ENCODE measurements at places on chromosomes 12 and 14.

- DNase-seq = no peak
These were observed 1.1 kb downstream of the CCDC197 start for GRCh38 chr14:93997916-93998870.

- DNase-seq = no peak
These were observed 101.6 kb upstream of the KRAS start for GRCh38 chr12:25352083-25352918.

DNA sequence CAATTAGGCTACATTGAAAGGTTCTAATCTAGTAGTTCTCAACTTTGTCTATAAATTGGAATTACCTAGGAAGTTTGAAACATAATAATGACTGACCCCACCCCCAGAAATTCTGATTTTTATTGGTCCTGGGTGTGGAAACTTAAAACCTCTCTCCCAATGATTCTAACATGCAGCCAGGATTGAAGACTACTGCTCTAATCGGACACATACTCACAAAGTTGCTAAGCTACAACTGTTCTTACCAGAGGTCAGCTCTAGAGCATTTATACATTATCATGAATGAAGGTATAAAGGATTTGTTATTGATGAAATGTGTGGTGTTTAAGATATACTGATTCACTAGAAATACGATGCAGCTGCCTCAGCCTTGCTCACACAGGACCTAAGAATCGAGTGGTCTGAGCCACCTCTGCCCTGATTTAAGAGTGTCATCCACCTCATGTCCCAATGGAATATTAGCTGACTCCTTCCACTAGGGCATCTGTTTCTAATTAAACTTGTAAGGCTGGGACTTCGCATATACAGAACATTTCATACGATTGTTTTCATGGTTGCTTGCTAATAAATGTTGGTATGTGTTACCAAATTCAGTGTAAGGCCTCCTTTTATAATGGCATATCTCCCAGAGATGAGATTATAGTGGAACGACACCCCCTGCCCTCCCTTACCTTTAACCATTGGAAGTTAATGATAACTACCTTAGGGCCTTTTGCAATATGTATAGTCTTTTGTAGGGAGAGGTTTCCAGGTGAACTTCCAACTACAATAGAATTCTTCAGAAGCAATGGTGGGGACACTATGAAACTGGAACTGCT lies 410.8 kb upstream of the PDE3A start:
- DNase-seq = no peak

DNA sequence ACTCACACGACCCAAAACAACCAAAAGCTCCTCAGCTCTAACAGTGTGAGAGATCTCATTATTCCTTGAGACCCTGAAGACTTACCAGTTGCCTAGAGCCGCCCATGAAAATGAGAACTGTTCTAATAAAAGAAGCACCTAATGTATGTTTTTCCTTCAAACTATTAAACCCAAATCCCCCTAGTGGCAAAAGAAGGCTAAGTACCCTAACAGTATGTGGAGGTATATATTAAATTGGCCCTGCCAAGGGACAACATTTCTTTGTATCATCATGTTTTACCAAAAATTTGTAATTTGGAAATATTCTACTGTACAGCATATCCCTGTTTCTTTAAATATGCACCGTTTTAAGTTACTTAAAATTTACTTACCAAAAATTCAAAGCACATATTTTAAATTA lies 38.0 kb upstream of the PPFIA2 start:
- no peak for DNase-seq

DNA sequence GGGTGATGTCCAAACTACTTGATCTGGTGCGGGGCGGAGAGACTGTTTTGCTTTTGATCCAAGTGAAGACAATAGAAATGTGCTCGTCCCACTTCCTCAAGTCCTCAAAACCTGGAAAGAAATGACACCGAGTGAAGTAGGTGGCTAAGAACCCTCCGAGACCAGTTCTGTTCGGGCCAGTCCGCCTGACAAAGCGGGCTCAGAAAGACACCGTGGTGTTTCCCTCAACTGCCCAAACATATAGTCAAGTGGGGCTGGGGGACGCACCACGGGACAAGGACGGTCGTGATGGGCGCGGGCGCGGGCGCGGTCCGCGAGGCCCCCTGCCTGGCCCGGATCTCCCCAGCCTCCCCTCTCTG lies 1.6 kb downstream of the PHLDA1 start:
- DNase-seq = no peak

DNA sequence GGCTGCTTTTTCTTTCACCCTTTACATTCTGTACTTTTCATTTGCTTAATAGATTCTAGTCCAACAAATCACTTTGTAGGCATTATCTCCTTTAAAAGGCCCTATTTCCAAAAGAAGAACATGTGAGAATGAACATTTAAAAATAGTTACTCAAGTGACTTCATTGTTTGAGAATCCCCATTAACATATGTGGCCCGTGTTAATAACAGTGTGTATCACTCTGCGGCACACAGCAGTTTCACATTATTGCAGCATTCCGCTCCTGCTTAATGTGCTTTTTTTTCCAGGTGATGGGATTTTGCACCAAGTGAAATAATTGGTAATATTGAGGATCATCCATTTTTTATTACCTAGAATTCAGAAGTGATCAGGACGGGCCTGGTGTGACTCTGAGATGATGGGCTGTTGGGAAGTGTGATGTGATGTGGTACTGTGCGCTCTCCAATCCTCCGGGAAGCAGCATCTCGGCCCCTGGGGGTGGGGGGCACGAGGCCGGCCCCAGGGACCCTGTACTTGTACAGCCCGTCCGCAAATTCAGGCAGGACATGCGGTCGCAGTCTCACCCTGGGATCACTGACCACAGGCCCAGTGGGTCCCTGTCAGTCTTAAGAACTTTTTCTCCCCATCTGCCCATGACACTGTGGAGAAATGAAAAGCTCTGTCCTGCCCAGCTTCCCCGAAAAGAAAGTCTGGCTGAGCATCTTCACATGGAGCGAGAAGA lies 32.9 kb downstream of the SLC15A4 start:
- no peak for DNase-seq

DNA sequence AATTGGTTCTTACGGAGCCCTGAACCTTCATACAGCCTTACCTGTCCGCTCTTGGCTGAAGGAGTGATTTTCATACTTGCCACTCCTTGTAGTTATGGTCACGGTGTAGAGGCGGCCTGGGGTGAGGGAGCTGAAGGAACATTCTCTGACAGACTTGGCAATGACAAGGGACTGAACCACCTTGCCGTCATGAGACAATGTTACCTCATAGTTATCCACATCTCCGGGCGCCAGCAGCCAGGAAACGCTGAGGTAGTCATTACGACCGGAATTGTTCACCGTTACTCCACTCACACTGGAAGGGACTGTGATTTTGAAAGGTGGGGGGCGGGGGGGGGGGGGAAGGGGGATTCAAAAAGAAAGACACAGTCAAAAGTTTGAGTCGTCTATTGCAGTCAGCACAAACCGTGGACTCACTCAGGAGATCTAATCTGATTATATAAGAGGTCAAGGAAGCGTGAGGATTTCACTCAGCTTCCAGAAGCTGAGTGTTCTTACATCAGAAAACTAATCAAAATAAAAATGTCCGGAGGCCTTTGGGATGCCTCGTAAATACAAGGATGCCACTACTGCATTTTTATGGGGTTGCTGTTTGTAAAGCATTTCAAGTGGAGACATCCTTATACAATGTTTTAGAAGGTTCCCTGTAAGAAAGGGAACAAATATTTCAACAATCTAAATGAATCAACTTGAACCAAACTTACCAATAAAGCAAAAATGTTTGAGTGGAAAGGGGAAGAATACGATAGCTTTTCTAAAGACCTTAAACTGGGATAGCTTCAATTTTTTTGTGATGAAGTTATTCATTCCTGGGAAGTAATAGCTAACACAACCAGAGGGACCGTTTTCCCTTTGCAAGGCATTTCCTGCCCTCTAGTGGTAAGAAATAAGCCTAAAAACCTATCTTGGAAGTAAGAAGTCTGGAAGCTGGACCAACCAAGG lies 60.6 kb downstream of the PTPRB start:
- peak; percentile 33 for DNase-seq

- no peak for DNase-seq
These were observed 95.1 kb downstream of the CAND1 start for GRCh38 chr12:67364228-67364627.

DNA sequence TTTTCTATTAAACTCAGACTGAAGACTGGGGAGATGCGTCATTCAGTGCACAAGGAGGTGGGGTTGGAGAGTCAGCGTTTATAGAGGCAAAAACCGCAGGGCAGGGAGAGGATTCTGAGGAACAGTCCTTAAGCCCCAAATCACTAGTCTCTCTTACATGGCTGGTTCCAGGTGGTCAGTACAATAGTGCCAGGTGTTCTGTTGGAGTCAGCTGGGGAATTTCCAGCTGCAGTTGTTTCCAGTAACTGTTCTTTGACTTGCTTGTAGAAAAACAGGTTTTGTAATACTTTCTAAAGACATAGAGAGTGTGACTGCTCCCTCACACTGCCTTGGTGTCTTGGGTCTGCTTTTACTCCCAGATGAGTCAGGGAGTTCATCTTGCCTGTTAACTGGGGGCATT lies 192.2 kb downstream of the TMTC3 start:
- DNase-seq = peak; percentile 44

DNA sequence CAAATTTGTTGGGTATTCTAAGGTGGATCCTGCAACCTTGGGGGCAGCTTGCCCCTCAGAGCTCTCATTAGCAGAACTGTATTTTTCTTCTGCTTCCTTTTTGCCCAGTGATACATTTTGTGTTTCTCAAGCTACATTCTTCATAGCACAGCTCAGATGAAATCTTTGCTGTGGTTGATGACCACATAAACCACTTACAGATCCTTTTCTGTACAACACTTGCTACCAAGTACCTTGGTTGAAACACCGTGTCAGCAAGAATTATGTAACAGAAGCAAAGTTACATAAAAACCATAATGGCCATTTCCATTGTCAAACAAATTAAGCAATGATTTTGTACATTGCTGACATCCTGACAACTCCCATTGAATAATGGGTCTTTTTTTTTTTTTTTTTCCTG lies 9.7 kb upstream of the PLBD1 start:
- DNase-seq = no peak

DNA sequence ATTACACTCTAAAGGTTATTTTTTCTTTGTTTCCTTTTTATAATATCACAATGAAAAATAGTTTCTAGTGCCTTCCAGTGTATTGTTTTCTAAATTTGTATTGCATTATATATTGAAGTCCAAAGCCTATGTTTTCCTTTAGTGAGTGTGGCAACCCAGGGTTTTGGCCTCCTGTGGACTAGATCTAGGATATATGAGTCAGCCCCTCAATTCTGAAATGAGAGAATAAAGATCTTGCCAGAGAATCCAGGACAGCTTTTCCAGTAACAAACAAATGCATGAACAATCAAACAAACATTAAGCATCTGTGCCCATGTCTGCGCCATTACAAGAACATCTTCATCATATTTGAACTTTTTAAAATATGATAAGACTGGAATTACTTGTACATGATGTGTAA lies 70.7 kb upstream of the SSTR1 start:
- no peak for DNase-seq

DNA sequence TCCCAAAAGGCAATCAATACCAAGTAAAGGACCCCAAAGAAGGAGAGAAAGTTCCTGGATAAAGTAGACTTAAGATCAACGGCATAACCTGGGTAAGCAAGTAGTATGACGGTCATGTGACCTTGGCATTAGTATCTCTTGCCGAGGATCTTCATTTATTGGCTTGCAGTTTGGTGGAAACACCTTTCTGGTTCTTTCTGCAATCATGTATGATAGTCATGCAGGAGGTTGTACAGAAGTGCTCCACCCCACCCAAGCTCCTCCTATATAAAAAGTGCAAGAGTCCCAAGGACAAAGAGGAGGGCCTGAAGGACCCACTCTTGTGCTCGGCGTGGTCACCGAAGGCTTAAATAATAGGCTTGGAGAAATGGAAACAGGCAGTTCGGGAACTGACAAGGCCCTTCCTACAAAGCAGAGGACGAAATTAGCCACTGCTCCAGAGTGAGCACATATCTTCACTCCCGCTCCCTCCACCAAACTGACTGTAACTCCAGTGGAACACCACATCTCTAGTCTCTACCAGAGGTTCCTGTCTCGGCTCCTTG lies 750 bp downstream of the CS start:
- no peak for DNase-seq

GRCh38 chr12:58143498-58143995 lies 202.2 kb downstream of the ATP23 start:
- no peak for DNase-seq

DNA sequence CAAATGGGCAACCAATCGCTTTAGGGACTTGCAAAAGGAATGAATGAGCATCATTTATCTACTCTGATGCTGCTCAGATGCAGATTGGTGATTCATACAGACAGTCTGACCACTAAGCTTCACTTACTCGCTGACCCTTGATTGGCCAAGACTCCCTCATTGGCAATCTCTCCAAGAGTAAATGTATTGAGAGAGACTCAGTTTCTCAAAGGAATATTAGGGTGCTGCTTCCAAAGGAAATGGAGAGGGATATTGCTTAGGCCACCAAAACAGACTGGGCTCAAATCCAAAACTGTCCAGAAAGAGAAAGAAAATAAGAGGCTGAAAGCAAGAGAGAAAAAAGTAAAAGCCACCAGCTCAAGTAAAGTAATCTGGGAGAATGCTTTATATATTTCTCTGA lies 785.2 kb downstream of the GALC start:
- no peak for DNase-seq

- DNase-seq = peak; percentile 78
These were observed at the start of gene MMP14 for GRCh38 chr14:22836301-22837113. MMP14 (plus strand) TSS chr14:22836585; CDS start chr14:22836818, 233 bp downstream.

DNA sequence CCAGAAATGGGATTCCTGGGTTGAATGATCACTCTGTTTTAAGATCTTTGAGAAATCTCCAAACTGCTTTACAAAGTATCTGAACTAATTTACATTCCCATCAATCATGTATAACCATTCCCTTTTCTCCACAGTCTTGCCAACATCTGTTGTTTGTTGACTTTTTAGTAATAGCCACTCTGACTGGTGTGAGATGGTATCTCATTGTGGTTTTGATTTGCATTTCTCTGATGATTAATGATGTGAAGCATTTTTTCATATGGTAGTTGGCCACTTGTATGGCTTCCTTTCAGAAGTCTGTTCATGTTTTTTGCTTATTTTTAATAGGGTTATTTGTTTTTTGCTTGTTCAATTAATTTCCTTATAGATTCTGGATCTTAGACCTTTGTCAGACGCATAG lies 211.8 kb upstream of the AVPR1A start:
- no peak for DNase-seq

- DNase-seq = no peak
These were observed 32.3 kb upstream of the OR10A7 start for GRCh38 chr12:55188573-55188972.

DNA sequence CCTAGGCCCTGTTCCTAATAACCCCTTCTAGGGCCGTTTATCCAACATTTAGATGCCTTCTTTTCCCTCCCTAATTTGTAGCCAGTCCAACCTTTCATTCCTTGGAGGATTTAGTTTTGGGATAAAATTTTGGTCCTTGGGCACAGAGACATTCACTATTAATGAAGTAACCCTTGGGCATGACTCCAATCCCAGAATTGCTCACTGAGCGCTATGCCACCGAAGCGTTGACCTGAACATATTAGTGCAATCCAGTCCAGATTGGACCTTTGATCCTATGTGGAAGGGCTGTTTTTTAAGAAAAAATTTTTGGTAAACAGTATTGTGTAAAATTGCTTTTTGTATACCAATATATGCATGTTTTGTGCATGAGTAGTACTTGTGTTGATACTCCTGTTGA lies 10.0 kb downstream of the DACT1 start:
- DNase-seq = no peak

- peak; percentile 48 for DNase-seq
These were observed 21.0 kb upstream of the RNASE2 start for GRCh38 chr14:20934148-20934762.

- no peak for DNase-seq
These were observed 36.0 kb upstream of the GARIN6 start for GRCh38 chr12:99611599-99611998.

GRCh38 chr12:213527-213932 lies 427 bp downstream of the SLC6A12 start:
- DNase-seq = no peak

GRCh38 chr14:57889245-57889644 lies 23.4 kb upstream of the SLC35F4 start:
- peak; percentile 60 for DNase-seq

All from urothelium cell line (cell line).